ENCODE measurements at places on chromosomes 13 and 19.

GRCh38 chr19:23305555-23305954, 55.4 kb upstream of the ZNF724 start:
- DNase-seq, result no peak

- DNase-seq, result no peak
These were observed 162.0 kb upstream of the SOX1 start for GRCh38 chr13:111904701-111905608.

- no peak for DNase-seq
These were observed 6.1 kb downstream of the ZNF700 start for GRCh38 chr19:11931051-11931450.

- no peak for DNase-seq
These were observed 222.4 kb downstream of the TDRD3 start for GRCh38 chr13:60619461-60619860.

- no peak for DNase-seq
These were observed 33.7 kb downstream of the INTS6 start for GRCh38 chr13:51419001-51419636.

DNA sequence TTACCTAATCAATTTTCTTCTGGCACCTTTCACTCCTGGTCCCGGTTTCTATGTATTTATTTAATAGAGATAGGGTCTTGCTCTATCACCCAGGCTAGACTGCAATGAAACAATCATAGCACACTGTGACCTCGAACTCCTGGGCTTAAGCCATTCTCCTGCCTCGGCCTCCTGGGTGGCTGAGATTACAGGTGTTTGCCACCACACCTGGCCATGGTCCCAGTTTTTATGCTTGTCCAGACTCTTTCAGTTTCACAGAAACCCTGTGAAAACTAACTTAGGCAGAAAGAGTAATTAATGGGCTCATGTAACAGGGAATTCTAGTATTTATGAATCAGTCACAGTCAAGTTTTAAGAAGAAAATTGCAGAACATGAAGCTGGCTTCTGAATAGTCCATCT, 9.0 kb upstream of the STK24 start:
- DNase-seq, result no peak
